ENCODE measurements at places on chromosomes 11 and 22.
A peak's percentile ranks its signal among the peaks of the same experiment; 100 is the strongest.

GRCh38 chr11:65210361-65210731 lies 28.6 kb downstream of the CAPN1 start:
- no peak overlapping the region for H3K4me3 ChIP-seq
- H3K27ac ChIP-seq: no peak overlapping the region
- H3K27me3 ChIP-seq: no peaks in the 10 kb centered on the region
- peaks cover 5% of the 10 kb centered on the region for H3K36me3 ChIP-seq

GRCh38 chr11:126194121-126194543 lies 17.3 kb downstream of the RPUSD4 start:
- peak; percentile 53 for DNase-seq
- H3K4me1 ChIP-seq: no peaks in the 10 kb centered on the region
- no peak overlapping the region for H3K27ac ChIP-seq
- peaks cover 40% of the 10 kb centered on the region for H3K36me3 ChIP-seq
- H3K4me3 ChIP-seq: no peak overlapping the region

DNA sequence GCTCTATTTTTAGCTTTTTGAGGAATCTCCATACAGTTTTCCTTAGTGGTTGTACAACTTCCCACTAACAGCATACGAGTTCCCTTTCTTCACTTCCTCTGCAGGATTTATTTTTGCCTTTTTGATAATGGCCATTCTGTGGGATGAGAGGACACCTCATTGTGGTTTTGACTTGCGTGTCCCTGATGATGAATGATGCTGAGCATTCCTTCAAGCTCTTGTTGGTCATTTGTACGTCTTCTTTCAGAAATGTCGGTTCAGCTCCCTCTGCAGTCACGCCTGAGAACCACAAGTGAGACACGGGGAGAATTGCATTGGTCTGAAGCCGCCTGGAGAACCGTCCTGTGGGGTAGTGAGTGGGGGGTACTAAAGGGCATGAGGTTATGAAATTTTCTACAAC lies 2.0 kb upstream of the KRTAP5-10 start:
- DNase-seq: peak; percentile 55
- H3K27ac ChIP-seq: no peak overlapping the region
- no peaks in the 10 kb centered on the region for H3K36me3 ChIP-seq
- H3K4me1 ChIP-seq: no peaks in the 10 kb centered on the region

DNA sequence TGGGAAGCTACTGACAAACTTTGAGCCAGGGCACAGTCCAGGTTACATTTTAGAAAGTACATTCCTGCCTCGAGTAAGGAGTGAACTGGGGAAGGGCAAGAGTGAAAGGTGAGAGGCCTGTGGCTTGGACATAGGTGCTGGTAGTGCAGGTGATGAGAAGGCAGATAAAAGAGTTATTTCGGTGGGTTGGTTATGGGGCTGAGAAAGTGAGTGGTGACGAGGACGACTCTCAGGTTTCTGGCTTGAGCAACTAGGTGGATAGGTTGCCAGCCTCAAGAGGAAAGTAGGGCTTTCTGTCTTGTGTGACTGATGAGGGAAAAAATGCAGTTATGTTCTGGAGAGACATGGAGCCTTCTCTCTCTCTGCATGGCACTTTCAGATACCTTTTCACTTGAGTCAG lies 3.7 kb downstream of the POLR2F start:
- H3K36me3 ChIP-seq: peaks cover 42% of the 10 kb centered on the region
- no peak overlapping the region for H3K27ac ChIP-seq
- H3K4me1 ChIP-seq: peaks cover 30% of the 10 kb centered on the region
- H3K27me3 ChIP-seq: peaks cover 8% of the 10 kb centered on the region

- peaks cover 36% of the 10 kb centered on the region for H3K4me1 ChIP-seq
- no peak overlapping the region for H3K27ac ChIP-seq
- no peaks in the 10 kb centered on the region for H3K36me3 ChIP-seq
- H3K27me3 ChIP-seq: no peaks in the 10 kb centered on the region
- no peak for DNase-seq
Observed at GRCh38 chr11:67644042-67644441, 4.5 kb upstream of the TBX10 start.
